ENCODE measurements at places on chromosomes 1 and 21. TPM values are rescaled to one million over a fixed set of nuclear protein-coding genes. Genes with fewer than 3 reads are reported as not detected.

GRCh38 chr1:51926171-51926812, 47.8 kb upstream of the NRDC start:
- no peaks in the 10 kb centered on the region for H3K4me1 ChIP-seq
- DNase-seq = no peak

DNA sequence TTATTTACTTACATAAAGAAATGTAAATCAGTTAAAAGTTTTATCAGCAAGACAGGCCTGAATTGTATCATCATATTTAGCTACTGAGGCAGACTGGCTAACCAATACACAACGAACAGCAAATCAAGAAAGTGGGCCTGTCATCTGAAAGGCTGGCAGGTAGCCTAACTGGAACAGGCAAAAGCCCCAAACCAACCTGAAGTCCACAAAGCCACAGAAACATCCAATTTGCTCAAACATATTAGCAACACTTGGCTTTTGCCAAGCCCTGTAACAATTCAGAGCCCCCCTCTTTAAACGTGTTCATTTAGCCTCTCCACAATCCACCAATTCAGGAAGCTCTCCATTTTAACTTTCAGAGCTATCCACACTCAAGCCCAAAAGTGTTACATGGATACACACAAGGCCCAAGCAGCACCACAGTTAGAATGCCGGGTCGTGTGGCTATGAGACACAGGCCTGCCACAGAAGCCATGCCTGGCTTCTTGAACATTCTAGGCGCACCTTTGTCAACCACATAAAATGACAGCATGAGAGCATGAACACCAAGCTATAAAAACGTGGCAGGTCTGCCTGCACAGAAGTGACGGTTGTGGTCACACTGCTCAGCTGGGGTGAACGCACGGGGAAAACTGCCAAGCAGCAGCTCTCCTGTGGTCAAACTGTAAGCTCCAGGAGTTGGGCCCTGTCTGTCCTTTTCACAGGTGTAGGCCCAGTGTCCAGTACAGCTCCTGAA, 49.3 kb downstream of the CD34 start:
- H3K36me3 ChIP-seq = no peaks in the 10 kb centered on the region
- no peak for DNase-seq
- H3K27ac ChIP-seq = no peak overlapping the region

DNA sequence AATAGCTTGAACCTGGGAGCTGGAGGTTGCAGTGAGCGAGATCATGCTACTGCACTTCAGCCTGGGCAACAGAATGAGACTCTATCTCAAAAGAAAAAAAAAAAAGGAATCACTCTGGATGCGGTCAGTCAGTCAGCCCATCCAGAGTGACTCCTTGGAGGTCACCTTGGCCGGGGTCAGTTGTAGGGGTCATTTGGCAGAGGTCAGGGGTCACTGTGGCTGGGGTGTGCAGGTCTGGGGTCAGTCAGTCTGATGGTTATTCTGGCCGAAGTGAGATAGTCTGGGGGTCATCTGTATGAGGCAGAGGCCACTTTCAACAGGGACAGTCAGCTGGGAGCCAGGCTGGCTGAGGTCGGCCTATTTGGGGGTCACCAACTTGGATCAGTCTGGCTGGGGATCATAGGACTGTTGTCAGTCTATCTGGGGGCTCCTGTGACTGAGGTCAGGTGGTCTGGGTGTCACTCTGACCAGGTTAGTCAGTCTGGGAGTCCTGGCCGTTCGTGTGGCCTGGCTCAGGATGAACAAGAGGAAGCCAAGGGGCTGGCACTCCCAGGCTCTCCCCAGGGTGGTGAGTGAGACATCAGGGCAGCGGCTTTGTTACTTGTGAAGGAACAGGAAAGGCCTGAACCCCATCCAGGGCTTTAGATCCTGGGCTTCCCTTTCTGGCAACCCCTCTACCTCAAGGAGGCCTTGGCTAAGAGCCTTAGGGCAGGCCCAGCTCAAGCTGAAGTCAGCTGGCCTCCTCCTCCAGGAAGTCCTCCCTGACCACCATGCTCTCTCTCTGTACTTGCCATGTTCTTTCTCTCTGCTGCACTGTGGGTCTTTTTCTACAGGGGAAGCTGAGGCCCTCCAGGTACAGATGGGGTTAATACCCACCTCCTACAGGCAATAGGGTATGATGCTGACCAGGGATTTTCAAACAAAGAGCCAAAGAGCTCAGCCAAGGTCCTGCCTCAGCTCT, 15.1 kb downstream of the PTPRU start:
- H3K4me1 ChIP-seq = peaks cover 5% of the 10 kb centered on the region
- no peaks in the 10 kb centered on the region for H3K36me3 ChIP-seq
- no peak for DNase-seq

DNA sequence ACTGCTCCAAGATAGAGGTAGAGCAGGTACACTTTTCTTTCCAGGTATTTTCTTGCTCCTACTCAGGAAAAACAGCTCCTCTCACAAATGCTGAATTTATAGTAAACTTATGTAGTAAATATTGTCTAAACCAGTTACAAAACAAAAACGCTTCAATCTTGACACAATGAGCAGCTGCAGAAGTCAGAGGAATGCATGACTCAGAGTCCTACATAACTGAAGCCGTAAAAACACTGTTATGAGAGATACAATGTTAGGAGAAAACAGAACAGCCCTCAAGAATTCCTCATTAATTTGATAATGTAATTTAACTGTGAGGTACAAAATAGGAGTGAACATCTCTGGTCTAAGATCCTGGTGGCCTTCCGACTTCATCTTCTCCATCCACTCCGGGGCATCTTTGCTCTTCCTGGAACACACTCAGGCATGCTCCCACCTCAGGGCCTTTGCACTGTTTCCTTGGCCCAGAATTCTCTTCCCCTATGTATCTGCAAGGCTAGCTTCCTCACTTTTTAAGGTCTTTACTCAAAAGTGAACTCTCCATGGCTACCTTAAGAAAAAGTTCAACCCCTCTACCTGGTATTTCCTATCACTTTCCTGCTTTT, 138.5 kb downstream of the SLC45A1 start:
- no peak overlapping the region for H3K27ac ChIP-seq
- H3K27me3 ChIP-seq = no peaks in the 10 kb centered on the region
- DNase-seq = no peak

DNA sequence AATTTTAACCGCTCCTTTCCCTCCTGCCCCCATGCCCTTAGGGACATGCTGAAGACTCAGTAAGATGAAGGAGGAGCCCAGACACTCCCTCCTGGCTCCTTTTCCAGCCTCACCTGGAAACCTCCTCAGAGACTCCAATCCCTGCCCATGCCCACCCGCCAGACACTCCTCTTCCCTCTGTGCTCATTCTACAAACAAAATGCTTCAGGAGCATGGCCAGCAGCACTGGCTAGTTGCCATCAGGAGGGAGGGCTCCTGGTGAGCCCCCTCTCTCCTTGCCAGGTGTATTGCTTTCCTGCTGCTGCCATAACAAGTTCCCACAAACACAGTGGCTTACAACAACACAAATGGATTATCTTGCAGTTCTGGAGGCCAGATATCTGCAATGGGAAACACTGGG, 126.1 kb downstream of the PSMG1 start:
- DNase-seq = no peak
- no peaks in the 10 kb centered on the region for H3K36me3 ChIP-seq
- no peaks in the 10 kb centered on the region for H3K4me1 ChIP-seq
- H3K27ac ChIP-seq = no peak overlapping the region
- H3K4me3 ChIP-seq = no peak overlapping the region
- no peaks in the 10 kb centered on the region for H3K27me3 ChIP-seq

- no peak for DNase-seq
- no peak overlapping the region for H3K4me3 ChIP-seq
- H3K27ac ChIP-seq = no peak overlapping the region
- H3K27me3 ChIP-seq = no peaks in the 10 kb centered on the region
These were observed 5.3 kb downstream of the TRAF3IP3 start for GRCh38 chr1:209761011-209761635.

DNA sequence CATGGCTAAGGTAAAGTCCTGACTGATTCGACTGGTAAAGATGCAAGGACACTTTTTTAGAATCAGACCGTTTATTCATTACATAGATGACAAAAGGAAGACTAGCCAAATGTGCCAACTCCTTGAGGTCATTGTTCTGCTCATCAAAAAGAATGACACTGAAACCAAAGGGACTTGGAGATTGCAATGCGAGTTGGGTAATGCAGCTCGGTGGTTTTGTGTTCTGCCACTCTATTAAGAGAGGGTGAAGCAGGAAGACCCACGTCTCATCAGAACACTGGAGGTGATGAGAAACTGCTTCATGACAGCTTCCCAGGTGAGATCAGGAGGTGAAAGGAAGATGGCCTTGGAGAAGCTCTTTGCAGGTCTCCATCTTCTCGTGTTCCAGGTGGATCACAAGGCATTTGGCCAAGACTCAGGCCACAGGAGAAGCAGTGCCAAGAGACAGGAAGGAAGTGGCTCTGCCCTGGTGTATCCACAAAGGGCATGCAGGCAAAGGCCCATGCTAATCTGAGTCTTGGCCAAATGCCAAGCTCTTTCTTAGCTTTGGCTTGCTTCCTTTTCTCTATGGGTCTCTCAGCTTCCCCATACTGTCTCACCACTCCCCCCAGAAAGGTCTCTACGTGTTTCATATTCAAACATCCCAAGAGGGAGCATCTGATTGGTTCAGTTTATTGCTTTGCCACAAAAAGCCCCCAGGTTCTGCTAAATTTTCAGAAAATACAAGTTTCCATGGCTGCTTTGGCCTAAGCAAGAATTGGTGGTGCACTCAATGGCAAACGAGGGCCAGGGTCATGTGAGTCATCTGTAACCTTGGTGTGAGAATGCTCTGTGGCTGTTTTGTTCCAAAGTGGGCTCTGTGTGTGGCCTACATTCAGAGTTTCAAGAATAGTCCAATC, 5.7 kb upstream of the CCT8 start:
- DNase-seq = no peak
- H3K36me3 ChIP-seq = no peaks in the 10 kb centered on the region
- H3K4me3 ChIP-seq = no peak overlapping the region
- no peaks in the 10 kb centered on the region for H3K27me3 ChIP-seq
- peaks cover 13% of the 10 kb centered on the region for H3K4me1 ChIP-seq
- no peak overlapping the region for H3K27ac ChIP-seq

GRCh38 chr1:239982762-239983161, 108.9 kb upstream of the FMN2 start:
- no peaks in the 10 kb centered on the region for H3K36me3 ChIP-seq
- no peaks in the 10 kb centered on the region for H3K4me1 ChIP-seq
- H3K27ac ChIP-seq = no peak overlapping the region
- H3K27me3 ChIP-seq = no peaks in the 10 kb centered on the region
- DNase-seq = no peak

- H3K27me3 ChIP-seq = no peaks in the 10 kb centered on the region
- H3K27ac ChIP-seq = no peak overlapping the region
- H3K4me1 ChIP-seq = no peaks in the 10 kb centered on the region
These were observed 1460.7 kb upstream of the B3GALT2 start for GRCh38 chr1:194647118-194647517.

DNA sequence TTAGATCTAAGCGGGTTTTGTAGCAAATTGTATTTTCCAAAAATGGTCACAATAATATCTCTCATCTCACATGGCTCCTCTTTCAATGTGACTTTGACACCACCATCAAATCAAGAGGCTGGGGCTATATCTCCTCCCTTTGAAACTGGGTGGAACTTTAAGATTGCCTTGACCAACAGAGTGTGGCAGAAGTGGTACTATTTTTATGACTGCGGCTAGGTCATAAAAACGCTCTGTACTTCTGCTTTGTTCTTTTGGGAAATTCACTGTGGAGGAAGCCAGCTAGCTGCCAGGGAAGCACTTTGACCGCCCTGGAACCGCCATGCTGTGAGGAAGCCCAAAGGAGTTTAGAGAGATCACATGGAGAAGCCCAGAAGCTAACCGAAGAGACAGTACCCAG, 50.7 kb upstream of the ACOT11 start:
- DNase-seq = no peak
- no peak overlapping the region for H3K4me3 ChIP-seq
- no peaks in the 10 kb centered on the region for H3K36me3 ChIP-seq
- no peak overlapping the region for H3K27ac ChIP-seq
- H3K27me3 ChIP-seq = no peaks in the 10 kb centered on the region
- H3K4me1 ChIP-seq = no peaks in the 10 kb centered on the region

DNA sequence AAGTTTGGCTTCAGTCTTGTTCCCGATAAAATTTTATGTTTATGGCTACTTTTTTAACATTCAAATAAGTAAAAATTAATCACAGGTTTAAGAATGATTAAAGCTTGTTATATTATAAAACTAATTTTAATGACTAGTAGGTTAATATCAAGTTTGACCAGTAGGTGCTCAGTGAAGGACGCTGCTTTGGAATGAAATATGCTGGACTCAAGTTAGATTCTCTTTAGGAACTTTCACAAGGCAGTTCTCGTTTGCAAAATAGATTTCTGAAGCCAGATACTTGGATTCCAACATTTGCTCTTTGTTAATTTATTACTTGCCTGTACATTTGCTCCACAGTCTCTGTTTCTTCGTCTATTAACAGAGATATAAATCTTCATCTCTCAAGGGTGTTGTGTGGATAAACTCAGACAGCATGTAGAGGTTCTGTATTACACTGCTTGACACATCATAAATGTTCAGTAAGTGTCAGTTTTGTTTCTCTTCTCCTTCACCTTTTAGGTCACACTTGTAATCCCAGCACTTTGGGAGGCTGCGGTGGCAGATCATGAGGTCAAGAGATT, 432.8 kb upstream of the CHRM3 start:
- no peak overlapping the region for H3K27ac ChIP-seq
- no peak overlapping the region for H3K4me3 ChIP-seq
- H3K27me3 ChIP-seq = no peaks in the 10 kb centered on the region

GRCh38 chr1:3463013-3463385, 8.5 kb downstream of the ARHGEF16 start:
- no peaks in the 10 kb centered on the region for H3K27me3 ChIP-seq
- H3K4me3 ChIP-seq = no peak overlapping the region
- H3K27ac ChIP-seq = no peak overlapping the region

DNA sequence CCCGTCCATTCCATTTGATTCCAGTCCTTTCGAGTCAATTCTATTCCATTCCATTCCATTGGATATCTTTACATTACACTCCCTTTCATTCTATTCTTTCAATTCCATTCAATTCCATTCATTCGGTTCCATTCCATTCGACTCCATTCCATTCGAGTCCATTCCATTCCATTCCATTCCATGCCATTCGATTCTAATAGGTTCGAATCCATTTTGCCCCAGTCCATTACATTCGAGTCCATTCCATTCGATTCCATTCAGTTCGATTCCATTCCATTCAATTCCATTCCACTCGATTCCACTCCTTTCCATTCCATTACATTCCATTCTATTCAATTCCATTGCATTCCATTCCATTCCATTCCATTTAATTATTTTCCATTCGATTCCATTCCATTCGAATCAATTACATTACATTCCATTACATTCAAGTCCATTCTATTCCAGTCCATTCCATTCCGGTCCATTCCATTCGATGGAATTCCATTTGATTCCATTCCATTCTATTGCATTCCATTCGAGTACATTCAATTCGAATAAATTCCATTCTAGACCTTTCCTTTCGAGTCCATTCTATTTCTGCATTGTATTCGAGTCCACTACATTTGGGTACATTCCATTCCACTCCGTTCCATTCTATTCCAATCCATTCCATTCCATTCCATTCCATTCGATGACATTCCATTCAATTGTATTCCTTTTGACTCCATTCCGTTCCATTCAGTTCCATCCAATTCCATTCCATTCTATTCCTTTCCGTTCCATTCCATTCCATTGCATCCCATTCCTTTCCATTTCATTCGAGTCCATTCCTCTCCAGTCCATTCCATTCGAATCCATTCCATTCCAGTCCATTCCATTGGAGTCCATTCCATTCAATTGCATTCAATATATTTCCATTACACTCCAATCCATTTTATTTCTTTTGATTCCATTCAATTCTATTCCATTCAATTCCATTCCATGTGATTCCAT, 2604.8 kb upstream of the TPTE start:
- no peak for DNase-seq
- H3K4me1 ChIP-seq = no peaks in the 10 kb centered on the region
- H3K27me3 ChIP-seq = no peaks in the 10 kb centered on the region
- no peaks in the 10 kb centered on the region for H3K36me3 ChIP-seq
- H3K4me3 ChIP-seq = no peak overlapping the region

Gene CIART
- total RNA-seq = 2.2 TPM

Gene SLC45A3
- 7.8 TPM for total RNA-seq

Gene LCE6A
- not detected for total RNA-seq

Gene DNASE2B
- 0.17 TPM for total RNA-seq

Measured in right lobe of liver (tissue), 6 donors.